ENCODE measurements at places on chromosomes 5 and 9.

DNA sequence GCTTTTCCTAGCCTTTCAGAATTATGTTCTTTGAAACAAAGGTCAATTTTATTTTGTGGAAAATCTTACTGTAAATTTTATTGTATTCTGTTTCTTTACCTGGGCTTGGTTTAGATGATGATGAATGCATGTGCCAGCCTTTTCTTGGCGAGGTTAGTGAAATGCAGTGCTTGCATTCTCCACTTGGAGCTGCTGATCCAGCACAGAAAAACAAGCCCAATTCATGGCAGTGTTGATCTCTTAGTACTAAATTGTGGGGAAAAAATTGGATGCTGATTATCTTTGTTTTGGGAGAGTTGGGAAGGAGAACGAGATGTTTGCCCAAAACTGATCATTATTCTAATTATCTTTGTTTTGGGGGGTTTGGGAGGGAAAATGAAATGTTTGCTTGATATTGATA lies 3.7 kb downstream of the HABP4 start:
- DNase-seq: peak; percentile 40
- H3K36me3 ChIP-seq: no peaks in the 10 kb centered on the region
- H3K4me1 ChIP-seq: peaks cover 2% of the 10 kb centered on the region
- no peak overlapping the region for H3K27ac ChIP-seq
- no peak overlapping the region for H3K4me3 ChIP-seq
- no peaks in the 10 kb centered on the region for H3K27me3 ChIP-seq

- no peak overlapping the region for H3K27ac ChIP-seq
- no peaks in the 10 kb centered on the region for H3K36me3 ChIP-seq
Observed at GRCh38 chr5:76652809-76653414, 29.7 kb upstream of the F2RL2 start.

DNA sequence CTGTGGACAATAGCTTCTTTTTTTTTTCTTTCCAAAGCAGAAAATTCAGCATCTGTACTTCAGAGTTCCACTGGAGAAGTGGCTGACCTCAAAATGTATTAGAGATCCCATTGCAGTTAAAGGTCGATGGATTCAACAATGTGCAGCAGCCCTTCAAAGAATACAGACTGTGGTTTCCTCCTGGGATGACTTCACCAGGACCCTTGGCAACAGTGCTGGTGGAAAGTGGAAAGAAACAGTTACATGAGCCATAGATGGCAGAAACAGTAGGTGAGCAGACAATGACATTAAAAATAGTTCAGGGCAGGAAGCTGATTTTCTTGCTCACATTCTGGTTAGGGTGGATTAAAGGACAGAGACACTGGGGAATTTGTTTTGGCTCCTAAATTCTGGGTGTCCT lies 62.4 kb downstream of the SLC28A3 start:
- no peak overlapping the region for H3K27ac ChIP-seq
- no peak for DNase-seq
- no peak overlapping the region for H3K4me3 ChIP-seq
- no peaks in the 10 kb centered on the region for H3K36me3 ChIP-seq

- H3K4me1 ChIP-seq: no peaks in the 10 kb centered on the region
- H3K27me3 ChIP-seq: no peaks in the 10 kb centered on the region
- H3K36me3 ChIP-seq: no peaks in the 10 kb centered on the region
- DNase-seq: no peak
- no peak overlapping the region for H3K4me3 ChIP-seq
Observed at GRCh38 chr5:167466992-167467391, 824.5 kb upstream of the WWC1 start.

DNA sequence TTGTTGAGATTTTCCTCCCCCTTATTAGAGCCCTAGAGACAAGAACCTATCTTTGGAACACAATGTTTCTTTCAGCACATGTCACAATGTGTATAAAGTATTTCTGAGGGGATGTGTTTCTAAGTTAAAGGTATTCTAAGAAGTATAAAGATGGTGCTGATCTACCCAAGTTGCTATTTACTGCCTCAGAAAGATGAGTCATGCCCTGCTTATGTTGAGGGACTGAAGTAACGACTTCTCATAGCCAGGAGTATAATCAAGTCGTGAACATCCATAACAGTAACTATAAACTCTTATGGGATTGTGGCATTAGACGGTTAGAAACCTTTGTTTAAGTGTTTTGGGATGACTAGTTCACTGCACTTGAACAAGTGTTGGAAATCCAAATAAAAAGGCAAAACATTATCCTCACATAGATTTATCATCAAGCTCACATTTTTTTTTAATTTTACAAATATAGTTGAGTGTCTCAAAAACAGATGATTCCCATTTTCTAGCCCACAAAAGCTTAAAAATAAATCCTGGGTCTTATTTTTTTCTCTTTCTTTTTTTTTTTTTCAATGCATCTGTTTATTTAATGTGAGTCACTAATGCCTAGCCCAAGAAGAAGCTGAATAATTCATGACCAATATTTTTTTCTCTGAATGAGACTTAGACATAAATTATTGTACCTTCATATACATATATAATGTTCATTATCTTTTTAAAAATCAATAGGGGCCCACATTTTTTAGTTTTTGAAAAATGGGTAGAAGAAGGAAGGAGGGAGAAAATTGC lies 12.2 kb upstream of the TMEM252 start:
- H3K27ac ChIP-seq: no peak overlapping the region
- no peaks in the 10 kb centered on the region for H3K4me1 ChIP-seq
- peak; percentile 82 for DNase-seq
- no peak overlapping the region for H3K4me3 ChIP-seq

- H3K27ac ChIP-seq: no peak overlapping the region
- H3K4me3 ChIP-seq: no peak overlapping the region
- no peaks in the 10 kb centered on the region for H3K36me3 ChIP-seq
- no peak for DNase-seq
Observed at GRCh38 chr5:98844865-98845264, 71.4 kb downstream of the RGMB start.

DNA sequence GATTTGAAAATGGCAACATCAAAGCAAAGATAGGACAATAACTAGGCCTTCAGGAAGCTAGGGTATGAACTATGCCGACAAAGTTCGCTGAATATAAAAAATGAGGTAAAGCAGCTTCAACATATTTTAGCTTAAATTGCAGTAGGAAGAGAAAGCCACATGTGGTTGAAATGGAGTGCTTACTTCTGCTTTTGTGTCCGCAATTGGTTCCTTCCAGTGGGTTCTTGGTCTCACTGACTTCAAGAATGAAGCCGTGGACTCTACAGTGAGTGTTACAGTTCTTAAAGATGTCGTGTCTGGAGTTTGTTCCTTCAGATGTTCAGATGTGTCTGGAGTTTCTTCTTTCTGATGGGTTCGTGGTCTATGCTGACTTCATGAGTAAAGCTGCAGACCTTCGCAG lies 95.2 kb downstream of the APTX start:
- no peaks in the 10 kb centered on the region for H3K36me3 ChIP-seq
- no peak for DNase-seq
- no peaks in the 10 kb centered on the region for H3K27me3 ChIP-seq
- H3K4me1 ChIP-seq: no peaks in the 10 kb centered on the region
- no peak overlapping the region for H3K4me3 ChIP-seq
- H3K27ac ChIP-seq: no peak overlapping the region

Measured in mesenchymal stem cell (in vitro differentiated cells and primary cell).